ENCODE measurements at places on chromosomes 1 and 21.

- peak; percentile 36 for DNase-seq
Observed at GRCh38 chr1:54927472-54928240, 40.7 kb upstream of the DHCR24 start.

DNA sequence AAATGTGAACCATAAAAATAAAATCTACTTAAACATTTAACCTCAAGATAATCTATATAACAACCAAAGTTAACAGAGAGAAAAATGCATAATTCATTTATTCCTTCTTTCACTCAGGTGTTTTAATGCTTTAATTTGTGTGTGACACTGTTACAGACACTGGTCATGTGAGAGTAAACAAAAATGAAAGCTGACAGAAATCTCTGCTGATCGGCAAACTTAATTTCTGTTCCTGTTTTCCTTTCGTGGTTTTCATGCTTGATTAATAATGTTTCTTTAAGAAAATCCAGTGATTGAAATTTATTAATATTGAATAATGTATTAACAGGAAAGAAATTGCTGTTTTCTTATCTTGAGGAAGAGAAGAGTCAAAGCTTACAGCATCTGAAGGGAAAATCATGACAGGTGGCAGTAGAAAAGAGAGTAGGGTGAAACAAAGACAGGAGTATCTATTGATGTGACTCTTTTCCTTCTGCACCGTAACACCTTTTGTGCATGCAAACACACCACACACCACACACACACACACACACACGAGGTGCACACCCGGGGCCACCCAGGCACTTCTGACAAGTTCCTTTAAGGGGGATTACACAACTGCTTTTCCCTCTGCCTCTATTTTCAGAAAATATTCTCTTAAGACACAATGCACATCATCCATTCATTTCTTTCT, 1.6 kb downstream of the OR2AK2 start:
- DNase-seq = no peak

DNA sequence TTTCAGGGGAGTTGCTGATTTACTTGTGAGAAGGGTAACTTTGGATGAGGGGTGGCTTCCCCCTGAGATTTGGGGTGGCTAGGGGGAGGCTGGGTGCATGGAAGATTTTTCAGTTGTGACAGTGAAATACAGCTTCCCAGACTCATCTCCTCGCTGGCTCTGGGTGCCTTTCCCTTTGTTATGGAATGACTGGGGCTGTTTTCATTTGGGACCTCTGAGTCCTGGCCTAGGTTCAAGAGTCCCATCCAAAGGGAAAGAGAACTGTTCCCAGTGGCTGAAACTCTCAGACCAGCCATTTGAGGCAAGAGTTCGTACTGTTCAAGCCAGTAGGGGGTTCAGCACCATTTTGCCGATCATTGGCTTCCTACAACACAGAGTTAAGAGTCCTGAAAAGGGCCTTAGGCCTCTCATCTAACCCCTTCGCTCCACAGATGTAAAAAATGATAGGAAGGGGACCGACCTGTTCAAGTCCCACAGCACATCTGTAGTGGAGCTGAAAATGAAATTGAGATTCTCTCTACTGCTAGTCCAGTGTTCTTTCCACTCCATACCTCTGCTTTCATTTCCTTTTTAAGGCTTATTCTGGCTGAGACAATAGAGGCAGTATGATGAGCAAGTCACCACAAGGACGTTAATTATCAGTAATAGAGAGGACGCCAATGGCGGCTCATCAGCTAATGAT, 958 bp downstream of the DDR2 start:
- DNase-seq = peak; percentile 17

GRCh38 chr1:46342084-46342656, 1.6 kb downstream of the NSUN4 start:
- no peak for DNase-seq

GRCh38 chr1:154386643-154387352, 18.3 kb upstream of the IL6R start:
- DNase-seq = no peak

DNA sequence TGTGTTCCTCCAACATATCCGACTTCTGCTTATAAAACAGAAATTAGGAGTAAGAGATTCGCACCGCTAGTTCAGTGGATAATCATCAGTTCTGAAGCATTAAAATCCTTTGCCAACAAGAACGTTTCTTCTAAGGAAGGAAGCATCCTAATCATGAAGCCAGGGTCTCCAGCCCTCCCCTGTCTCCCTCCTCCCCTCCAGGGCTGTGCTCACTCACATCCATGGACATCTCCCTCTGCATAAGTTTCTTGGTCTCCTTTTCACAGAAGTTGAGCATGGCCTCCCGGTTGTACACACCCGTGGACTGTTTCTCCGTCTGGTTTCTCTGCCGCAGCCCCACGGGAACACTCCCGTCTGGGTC, 505 bp downstream of the LMOD1 start:
- DNase-seq = no peak

GRCh38 chr1:107432108-107432507, 291.3 kb downstream of the NTNG1 start:
- DNase-seq = no peak
